Panc1 (cell line): ENCODE measurements at places on chromosomes 3 and 15. TPM values are rescaled to one million over a fixed set of nuclear protein-coding genes. Genes with fewer than 3 reads are reported as not detected.

GRCh38 chr15:84603630-84604379 lies 3.0 kb downstream of the ZSCAN2 start:
- no peak overlapping the region for H3K4me3 ChIP-seq
- no peaks in the 10 kb centered on the region for H3K36me3 ChIP-seq
- DNase-seq, result no peak

CCK gene
- total RNA-seq, result not detected

RYR3 gene
- total RNA-seq, result not detected

- DNase-seq, result no peak
- H3K36me3 ChIP-seq, result peaks cover 11% of the 10 kb centered on the region
- no peaks in the 10 kb centered on the region for H3K27me3 ChIP-seq
- peaks cover 26% of the 10 kb centered on the region for H3K4me1 ChIP-seq
- no peak overlapping the region for H3K4me3 ChIP-seq
Measured at GRCh38 chr3:138687236-138687635, 78.7 kb downstream of the FAIM start.

CPLX3 gene
- not detected for total RNA-seq
